ENCODE measurements at places on chromosomes 1 and 21.

GRCh38 chr1:232725305-232726047, 79.7 kb upstream of the MAP10 start:
- DNase-seq, result no peak

DNA sequence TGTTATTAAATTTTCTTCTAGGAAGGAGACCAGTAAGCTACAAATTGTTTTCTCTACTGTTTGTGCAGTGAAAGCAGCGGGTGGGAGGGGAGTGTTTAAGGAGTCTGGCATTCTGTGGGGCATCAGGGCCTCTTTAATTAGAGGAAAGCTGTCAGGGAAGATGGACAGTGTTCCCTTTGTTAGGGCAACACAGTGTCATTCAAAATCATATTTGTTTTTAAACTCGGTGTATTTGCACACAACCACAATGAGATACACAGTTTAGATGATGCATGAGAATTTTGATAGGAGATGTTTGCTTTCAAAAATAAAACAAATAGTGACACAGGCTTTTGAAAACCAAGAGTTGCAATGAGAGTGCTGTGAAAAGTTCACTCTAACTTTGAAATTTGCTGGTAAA, 15.1 kb upstream of the ST6GALNAC3 start:
- no peak for DNase-seq

DNA sequence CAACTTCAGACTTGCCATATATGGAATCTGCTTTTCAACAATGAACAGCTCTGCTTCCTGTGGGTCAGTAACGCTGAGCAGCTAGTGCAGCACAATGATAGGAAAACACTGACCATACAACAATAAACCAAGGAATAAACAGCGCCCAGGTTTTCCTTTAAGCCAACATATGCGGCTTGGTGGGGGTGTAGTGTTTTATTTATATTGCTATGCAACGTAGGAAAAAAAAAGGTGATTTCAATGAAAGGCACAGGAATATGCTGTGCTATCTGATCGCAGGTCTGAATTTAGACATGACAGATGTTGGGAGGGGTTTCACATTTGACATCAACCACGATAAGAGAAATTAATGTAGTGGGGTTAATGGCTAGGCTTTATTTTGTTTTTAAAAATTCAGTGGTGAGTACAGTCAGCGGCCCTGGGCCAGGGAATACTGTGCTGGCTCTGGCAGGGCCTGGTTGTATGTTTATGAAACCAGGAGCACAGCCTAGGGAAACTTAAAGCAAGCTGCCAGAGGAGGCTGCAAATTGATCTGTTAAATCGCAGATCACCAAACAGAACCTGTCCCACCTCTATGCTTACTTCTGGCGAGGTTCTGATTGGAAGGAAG, 4.3 kb downstream of the TSPAN2 start:
- peak; percentile 89 for DNase-seq

DNA sequence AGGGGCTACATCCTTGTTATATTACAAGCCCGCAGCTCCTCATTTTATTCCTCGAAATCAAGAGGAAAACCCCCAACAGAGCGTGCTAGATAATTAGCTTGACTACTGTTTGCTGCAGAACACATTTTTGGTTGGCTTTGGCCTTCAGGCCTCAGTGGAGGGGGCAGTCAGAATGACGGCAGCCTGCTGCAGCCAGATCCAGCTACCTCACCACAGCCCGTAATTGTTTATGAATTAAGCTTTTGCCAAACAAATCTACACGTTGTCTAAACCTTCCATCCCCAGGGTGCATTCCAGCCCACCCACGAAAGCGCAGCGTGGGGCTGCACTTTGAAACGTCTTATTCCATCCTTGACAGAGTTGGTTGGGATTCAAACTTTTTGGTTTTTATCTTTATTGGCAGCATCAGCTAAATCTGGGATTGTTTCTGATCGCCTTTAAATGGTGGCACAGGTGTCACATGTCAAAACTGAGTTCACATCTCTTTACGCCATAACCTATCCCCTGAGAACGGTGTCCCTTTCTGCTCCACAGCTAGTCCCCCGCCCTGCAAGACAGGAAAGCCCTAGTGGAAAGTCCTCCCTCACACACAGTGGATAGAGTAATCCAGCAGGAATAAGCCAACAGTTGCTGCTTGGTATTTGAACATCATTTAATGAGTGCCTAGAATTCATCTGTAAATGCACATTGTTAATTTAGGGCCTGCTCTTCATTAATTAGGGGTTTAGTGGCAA, 195.5 kb downstream of the LMO4 start:
- no peak for DNase-seq

DNA sequence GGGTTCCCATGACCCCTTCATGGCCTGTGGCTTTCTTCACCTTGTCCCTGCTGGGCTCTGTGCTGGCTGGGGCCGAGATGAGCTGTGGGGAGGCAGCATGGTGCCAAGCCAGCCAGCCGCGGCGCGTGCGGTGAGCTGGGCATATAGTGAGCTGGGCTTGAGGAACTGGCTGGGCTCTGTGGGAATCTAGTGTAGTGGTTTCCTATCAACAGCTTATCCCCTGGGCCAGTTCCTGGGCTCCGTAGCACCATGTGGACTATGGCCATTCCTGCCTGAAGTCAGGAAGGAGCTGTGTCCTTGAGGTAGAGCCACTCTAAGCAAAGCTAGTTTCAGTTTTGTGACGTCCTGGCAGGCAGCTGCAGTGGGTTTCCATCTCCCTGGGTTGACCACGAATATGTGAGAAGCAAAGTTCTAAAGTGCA, 1.8 kb downstream of the NCMAP start:
- no peak for DNase-seq

- DNase-seq, result peak; percentile 52
Measured at GRCh38 chr21:25385911-25386474, 221.3 kb downstream of the MRPL39 start.

GRCh38 chr1:214550857-214551435, 456 bp downstream of the PTPN14 start:
- no peak for DNase-seq

DNA sequence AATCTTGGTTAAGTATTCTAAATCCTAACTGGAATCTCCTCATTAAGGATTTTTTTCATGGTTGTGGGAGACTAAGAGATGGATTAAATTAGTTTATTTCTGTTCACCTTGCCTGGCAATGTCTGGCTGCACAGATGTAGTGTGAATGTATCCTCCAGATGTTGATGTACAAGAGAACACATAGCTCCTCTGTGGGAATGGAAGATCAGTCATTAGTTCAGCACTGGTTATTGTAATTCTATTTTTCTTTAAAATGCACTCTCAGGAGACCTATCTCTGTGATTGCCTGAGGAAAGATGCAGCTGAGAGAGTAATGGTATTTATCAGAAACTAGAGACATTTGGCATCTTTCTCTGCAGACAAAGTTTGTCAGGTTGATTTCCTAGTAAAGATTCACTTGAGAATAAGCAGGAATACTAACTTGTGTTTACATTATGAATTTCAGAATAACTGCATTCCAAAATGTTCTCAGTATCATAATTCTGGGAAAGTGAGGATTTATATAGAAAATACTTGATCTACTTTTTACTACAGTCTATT, 178.6 kb downstream of the GIPC2 start:
- no peak for DNase-seq

GRCh38 chr1:176096015-176096414, 111.1 kb downstream of the COP1 start:
- no peak for DNase-seq

DNA sequence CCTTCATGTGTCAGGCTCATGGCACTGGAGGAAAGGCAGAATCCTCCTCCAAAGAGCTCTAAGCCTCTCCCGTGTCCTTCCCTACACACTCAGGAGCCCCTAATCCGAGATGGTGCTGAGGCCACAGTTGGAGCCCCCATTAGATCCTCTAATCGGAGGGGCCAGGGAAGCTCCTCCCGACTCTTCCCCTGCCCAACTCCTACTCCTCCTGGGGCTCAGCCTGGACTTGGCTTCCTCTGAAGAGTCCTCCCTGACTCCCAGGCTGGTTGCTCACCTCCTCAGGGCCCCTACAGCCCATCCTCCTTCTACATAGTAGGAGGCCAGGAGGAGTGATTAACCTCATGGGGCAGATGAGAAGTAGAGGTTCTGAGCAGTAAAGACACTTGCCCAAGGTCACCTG, 21.3 kb upstream of the CDCP2 start:
- no peak for DNase-seq

- DNase-seq, result peak; percentile 23
Measured at GRCh38 chr1:152164517-152165136, 5.6 kb upstream of the RPTN start.

- DNase-seq, result no peak
Measured at GRCh38 chr1:160705742-160706141, 5.9 kb downstream of the CD48 start.

DNA sequence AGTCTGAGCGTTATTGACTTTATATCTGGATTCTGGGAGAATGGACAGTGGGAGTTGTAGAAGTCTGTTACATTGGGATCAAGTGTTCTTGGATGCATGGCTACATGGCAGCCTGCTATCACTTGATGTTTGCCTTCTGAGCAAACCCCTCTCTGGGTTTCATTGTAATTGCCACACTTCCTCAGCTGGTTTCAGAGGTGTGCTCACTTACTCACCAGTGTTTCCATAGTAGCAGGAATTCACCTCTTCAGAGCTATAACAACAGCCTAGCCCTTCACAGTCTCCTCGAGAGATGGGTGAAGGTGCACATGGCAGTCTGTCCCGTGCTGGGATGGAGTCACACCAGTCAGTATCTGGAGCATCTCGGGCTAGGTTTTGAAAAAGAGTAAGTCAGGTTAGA, 2.6 kb downstream of the ZP4 start:
- no peak for DNase-seq

DNA sequence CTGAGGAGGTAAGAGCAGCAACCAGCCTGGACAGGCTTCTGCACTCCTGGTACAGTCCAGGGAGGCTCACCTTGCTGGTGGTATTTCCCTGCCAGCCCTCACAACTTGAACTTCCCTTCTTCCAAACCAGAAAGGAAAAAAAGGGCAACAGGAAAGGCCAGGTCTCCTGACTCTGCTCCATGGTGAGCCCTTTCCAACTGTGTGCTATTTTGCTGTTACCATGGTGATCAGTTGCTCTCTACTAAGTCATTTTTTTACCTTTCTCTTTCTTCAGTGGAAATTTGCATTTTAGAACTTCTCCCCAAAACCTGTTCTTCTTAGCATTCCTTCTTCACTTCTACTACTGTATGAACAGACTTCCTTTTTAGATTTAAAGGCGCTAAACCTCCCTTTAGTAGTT, 164.3 kb downstream of the GRIK1 start:
- no peak for DNase-seq
